ENCODE measurements at places on chromosomes 2 and 18. TPM values are rescaled to one million over a fixed set of nuclear protein-coding genes. Genes with fewer than 3 reads are reported as not detected.

Gene DOK1
- 6.4 TPM for total RNA-seq

DNA sequence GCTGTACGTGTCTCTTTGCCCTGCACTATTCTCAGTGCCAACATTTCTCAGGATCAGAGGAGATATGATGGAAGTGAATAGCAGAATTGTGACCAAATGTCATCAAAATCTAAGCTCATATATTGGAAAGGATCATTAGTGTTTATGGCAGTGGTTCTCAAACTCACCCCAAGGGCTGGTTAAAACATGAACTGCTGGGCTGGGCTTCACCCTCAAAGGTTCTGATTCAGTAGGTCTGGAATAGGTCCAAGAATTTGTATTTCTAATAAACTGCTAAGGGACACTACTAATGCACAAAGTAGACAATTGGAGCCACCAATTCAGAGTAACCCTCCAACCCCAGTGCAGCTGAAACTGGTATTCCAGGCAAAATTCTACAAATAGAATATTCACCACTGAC, 317.9 kb upstream of the UBE2E3 start:
- peak; percentile 51 for DNase-seq

DNA sequence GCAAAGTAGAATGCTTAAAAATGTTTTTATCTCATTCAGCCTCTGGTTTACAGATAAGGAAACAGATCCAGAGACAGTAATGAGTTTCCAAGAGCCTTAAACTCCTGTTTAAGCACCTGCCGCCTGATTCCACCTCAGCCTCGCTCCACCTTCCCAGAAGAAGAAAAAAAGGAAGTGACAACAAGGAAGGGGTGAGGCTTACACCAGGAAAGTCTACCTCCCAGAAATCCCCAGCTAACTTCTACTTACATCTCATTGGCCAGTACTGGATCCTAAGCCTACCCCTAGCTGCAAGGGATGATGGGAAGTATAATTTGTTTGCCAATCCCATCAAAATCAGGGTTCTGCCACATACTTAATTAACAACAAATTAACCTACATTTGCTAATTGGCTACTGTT, 15.3 kb upstream of the ARID5A start:
- DNase-seq, result no peak

- DNase-seq, result peak; percentile 24
Measured at GRCh38 chr2:174335254-174335987, 667 bp downstream of the SP9 start.

DNA sequence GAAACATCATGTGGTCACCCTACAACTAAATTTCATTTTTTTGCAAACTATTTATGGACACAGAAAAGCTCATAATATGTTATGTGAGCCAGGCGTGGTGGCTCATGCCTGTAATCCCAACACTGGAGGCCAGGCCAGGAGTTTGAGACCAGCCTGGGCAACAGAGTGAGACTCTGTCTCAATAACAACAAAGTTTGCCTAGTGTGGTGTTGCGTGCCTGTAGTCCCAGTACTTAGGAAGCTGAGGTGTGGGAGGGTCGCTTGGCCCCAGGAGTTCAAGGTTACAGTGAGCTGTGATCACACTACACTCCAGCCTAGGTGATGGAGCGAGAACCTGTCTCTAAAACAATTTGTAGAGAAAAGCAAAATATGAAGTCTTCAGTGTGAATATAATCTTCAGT, 5.8 kb downstream of the IAH1 start:
- no peak for DNase-seq

- DNase-seq, result no peak
Measured at GRCh38 chr2:157158111-157158510, 99.4 kb upstream of the GALNT5 start.

DNA sequence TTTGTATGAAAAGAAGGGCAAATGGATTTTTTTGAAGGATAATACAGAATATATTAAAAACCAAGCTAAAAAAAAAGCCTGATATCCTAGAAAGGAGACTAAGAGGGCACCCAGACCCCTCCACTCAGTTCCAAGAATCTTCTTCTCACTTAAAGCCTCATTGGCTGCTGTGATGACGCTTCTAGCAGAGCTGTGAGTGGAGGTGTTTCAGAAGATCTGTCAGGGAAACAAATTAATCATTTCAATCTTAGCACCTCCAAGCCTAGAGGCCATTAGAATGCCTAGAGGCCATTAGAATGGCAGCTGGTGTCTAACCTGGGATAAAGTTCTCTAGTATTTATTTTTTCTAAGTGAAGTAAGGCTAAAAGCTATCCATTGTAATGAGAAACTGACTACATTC, 164.2 kb upstream of the TMEM200C start:
- DNase-seq, result no peak

DNA sequence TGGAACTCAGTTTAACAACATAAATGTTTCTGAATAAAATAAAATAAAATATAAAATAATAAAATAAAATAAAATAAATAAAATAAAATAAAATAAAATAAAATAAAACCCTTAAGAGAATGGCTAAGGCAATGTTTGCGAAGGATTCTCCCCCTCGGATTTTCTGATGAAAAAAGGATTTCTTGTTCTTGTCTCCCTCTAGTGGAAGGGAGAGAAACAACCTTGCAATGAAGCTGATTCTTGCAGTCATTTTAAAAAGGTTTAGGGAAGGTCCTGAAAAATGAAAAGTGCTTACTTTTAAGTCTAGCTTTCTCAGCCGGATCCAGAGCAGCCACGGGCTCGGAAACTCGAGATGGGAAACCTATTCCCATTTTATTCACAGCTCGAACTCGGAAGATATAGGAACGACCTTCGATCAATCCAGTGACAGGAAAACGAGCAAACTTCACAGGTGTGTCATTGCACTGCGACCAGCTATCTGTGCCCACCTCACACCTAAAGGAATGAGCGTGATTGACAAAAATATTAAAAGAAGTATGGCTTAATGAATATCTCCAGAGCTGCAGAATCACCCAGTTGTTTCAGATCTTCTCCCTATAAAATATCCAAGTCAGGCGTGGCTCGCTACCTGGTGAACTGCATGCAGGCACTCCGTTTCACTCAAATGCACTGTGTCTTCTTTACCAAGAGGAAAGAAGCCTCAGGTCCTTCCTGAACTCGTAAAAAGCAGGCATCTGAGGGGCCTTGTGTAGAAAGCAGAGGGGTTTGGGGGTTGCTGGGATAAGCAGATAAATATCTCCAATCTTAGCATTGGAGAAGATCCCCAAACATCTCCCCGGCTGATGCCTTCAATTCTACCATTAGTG, 68.1 kb downstream of the MYOM1 start:
- DNase-seq, result peak; percentile 30

DNA sequence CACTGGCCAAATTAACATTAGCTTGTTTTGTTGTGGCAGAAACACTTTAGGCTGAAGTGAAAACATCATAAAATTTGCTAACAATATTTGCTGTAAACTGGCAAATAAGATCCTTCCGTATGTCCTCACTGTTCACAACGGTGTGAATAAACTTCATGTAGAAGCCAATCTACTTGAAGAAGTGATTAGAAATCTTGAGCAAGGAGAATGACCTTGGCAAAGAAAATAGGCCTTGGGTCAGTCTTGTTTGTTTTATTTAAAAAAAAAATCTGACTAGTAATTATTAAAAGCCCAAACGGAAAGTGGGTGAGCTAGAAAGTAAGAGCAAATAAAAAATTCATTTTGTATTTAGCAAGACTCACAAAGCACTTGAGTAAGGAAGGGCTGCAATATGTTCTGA, 197.0 kb downstream of the CPS1 start:
- DNase-seq, result no peak

DNA sequence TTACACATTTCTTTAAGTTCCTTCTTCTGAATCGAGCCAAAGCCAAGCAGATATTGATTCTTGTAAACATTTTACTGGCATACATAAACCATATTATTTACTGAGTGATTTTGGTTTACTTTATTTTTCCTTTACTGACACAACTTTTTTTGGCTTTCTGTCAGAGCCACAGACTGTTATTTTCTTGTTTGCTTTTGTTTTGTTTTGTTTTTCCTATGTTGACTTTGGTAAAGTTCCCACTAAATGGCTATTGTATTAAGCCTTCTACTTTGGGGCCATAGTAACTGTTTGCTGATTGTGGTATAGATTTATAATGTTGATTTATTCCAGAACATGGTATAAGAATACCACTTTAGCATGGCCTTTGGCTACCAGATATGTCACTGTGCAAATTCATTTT, 419.4 kb downstream of the DCDC2C start:
- no peak for DNase-seq

DNA sequence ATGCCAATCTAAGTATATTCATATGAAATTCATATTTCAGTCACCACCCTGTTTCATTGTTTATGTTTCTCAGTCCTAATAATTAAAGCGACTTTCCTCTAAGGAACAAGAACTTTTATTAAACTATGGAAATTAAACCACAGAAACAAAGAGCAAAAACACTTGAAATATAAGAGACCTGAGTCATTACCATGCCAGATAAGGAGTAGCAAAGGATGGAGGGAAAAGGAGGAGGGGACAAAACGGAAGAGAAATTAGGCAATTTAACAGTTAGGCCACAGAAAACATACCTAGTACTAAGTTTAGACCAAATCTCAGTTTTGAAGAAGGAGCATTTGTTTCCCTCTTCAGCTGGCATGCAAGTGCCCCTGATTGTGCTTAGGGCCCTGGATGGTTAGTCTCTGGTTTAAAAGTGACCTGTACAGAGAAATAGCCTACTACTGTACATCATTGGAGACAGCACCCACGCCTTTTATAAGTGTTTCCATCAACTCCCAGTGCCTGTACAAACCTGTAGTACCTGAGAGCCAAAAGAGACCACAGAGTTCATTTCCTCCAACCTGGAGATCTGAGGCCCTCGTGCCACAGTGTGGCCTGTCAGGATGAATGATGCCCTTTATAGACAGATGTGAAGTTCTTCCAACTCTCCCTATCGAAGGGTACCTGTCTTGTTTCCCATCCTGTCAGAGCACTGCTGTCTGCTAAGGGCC, 74.5 kb downstream of the SPATS2L start:
- DNase-seq, result no peak
